Ammon's horn (tissue), 1 donor: ENCODE measurements at places on chromosomes 16 and 17.

- no peak for DNase-seq
Measured at GRCh38 chr17:45305530-45306087, 11.2 kb downstream of the MAP3K14 start.

GRCh38 chr16:28309811-28310311 is 17.5 kb downstream of the SBK1 start:
- no peak for DNase-seq

DNA sequence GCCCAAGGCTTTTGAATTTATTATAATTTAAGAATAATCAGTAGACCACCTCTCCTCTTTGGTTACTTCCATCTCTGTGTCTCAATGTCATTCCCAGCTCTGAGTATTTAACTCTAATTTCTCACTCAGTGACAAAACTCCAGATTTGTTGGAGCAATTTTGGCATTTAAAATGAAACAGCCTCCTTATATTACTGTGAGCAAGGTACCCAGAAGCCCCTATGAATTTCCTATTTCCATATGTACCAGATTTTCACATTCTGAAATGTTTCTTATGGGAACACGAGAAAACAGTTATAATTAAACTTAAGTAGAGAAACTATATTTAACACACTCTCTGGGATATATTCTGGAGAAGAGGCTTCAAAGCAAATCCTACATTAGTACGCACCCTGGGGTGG is 285.4 kb upstream of the CDH8 start:
- no peak for DNase-seq

- DNase-seq = no peak
Measured at GRCh38 chr17:14904386-14904785, 360.7 kb downstream of the PMP22 start.

- peak; percentile 78 for DNase-seq
Measured at GRCh38 chr17:76485569-76485968, 15.7 kb downstream of the RHBDF2 start.

GRCh38 chr16:11022002-11022401 is 77.6 kb downstream of the CLEC16A start:
- no peak for DNase-seq

DNA sequence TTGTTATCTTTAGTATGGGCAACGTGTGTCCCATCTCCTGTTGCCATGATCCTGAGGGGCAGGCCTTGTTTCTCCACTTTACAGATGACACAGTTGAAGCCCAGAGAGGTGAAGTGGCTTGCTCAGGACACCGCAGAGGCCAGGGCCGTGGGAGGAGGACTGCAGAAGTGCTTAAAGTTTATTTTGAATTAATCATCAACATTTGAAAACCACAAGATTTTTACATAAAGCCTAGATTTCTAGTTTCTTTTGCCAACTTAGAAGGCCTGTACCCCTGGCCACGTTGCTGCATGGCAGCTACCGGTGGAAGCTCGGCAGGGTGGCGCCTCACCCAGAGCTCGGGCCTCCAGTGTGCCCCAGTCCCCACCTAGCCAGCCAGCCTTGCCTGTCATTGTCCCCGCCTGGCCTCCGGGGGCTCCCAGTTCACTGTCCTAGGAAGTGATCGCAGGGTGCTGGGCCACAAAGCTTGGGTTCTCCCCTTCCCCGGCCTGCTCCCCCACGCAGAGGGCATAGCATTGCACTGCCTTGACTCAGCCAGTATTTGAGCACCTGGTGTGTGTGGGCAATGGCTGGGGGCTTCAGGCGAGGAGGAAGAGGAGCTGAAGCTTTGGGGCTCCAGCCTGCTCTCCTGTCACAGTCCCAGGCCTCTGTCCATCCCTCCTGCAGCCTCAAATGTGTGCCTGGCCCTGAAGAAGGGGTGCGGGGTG is 14.8 kb upstream of the ADCY7 start:
- DNase-seq = no peak

DNA sequence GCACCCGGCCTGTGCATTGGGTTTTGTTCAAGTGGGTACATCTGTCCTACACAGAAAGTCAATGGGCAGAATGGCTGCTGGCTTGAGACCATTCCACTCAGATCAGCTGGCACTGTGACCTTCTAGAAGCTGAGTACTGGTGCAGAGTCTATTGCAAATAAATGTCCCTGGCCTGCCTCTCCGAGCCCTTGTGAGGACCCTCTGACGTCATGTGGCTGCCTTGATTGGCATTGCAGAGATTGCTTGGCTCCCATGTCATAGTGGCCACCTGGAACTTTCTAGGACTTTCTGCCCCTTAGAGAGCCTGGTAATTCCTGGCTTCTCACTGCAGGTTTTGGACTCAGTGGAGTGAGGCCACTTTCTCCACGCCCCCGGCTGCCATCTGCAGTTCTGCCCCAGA is 211.3 kb downstream of the ENGASE start:
- DNase-seq = no peak

DNA sequence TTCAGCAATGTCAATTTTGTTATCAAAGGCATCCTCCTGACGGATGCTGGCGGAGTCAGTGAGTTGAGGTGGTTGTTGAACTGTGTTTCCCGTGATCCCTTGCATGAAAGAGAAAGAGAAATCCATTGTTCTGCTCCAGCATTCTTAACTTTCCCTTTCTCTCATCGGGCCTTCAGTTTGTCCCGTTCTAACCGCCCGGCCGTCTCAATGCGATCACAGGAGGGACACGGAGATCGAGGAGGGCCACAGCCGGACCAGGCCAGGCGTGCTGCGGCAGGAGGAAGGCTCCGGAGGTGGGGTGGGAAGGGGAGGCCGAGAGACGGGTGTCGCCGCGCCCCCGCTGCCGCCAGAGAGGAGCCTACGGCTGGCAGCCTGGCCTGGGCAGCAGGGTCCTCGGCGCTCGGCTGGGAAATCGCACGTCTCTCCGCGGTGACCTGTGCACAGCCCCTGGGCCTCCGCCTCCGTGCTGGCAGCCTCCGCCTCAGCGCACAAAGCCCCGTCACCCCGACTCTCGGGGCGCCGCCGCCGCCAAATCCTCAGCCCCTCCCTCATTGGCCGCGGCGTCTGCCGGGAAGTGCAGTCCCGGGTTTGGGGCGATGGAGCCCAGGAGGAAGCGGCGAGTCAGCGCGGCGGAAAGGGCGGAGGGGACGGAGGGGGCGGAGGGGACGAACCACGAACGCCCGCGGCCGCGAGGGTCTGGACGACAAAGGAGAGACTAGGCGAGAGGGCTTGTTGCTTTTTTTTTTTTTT is 38.1 kb downstream of the SOST start:
- peak; percentile 86 for DNase-seq

DNA sequence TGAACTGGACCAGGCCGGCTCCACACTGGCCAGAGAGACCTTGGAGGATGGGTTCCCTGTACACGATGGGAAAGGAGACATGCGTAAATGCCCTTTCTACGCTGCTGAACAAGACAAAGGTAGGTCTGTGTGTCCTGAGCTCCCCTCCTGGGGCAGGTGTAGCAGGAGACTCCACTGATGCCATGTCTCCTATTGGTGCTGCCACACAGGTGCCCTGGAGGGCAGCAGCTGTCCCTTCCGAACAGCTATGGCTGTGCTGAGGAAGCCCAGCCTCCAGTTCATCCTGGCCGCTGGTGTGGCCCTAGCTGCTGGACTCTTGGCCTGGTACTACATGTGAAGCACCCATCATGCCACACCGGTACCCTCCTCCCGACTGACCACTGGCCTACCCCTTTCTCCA is 29.2 kb downstream of the CDIP1 start:
- no peak for DNase-seq

GRCh38 chr17:238964-239259 is 57.5 kb upstream of the DOC2B start:
- DNase-seq = no peak

GRCh38 chr16:88575251-88575650 is 5.0 kb downstream of the ZC3H18 start:
- no peak for DNase-seq

DNA sequence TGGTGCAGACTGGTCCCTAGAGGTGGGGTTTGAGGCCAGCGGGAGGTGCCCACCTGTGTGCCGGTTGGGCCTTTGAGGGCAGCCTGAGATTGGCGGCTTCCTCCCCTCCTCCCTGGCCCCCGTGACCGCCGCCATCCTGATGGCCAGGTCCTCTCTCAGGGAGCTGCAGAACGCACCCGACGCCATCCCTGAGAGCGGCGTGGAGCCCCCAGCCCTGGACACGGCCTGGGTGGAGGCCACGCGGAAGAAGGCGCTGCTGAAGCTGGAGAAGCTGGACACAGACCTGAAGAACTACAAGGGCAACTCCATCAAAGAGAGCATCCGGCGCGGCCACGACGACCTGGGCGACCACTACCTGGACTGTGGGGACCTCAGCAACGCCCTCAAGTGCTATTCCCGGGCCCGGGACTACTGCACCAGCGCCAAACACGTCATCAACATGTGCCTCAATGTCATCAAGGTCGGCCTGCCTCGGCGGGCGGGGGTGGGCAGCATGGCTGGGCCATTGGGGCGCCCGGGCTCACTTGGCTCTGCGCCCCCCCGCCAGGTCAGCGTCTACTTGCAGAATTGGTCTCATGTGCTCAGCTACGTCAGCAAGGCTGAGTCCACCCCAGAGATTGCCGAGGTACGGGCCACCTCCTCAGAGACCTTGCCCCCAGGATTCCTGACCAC is 2.8 kb downstream of the GPS1 start:
- DNase-seq = no peak

DNA sequence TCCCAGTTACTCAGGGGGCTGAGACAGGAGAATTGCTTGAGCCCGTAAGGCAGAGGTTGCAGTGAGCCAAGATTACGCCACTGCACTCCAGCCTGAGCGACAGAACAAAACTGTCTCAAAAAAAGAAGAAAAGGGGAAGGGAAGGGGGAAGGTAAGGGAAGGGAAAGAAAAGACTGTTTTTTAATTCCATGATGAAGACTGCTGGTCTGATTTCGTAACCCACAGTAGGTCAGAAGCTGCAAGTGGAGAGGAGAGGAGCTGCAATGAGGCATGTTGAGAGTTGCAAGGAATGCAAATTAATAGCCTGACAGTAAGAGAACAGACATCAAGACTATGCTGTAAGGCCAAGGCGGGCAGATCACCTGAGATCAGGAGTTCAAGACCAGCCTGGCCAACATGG is 33.3 kb downstream of the HELZ start:
- DNase-seq = no peak

DNA sequence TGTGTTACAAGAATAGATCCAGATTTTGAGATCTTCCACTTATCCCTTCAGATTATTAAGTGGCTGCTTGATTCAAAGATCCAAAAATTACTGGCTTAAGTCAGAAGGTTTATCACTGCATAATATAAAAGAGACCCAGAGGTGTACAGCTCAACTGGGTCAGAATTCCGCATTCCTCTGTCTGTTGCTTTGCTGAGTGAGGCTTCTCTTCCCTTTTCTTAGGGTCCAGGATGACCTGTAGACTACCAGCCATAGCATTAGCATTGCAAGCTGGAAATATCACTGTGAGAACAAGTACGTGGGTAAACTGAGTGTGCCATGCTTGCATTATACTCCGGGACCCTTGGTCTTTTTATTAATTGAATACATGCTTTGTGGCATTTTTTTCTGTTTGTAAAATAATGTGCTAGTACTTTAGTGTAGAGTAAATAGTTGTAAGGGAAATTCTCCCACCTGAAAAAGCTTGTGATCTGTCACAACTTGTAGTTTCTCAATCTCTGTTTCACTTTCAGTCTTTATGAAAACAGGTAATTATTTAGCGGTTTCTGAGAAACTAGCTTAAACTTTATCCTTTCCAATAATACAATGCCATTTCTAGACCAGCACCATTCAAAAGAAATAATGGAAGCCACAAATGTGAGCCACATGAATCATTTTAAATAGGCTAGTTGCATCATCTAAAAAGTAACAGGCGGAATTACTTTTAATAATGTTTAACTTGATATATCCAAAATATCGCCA is 61.6 kb downstream of the TNRC6C start:
- no peak for DNase-seq

DNA sequence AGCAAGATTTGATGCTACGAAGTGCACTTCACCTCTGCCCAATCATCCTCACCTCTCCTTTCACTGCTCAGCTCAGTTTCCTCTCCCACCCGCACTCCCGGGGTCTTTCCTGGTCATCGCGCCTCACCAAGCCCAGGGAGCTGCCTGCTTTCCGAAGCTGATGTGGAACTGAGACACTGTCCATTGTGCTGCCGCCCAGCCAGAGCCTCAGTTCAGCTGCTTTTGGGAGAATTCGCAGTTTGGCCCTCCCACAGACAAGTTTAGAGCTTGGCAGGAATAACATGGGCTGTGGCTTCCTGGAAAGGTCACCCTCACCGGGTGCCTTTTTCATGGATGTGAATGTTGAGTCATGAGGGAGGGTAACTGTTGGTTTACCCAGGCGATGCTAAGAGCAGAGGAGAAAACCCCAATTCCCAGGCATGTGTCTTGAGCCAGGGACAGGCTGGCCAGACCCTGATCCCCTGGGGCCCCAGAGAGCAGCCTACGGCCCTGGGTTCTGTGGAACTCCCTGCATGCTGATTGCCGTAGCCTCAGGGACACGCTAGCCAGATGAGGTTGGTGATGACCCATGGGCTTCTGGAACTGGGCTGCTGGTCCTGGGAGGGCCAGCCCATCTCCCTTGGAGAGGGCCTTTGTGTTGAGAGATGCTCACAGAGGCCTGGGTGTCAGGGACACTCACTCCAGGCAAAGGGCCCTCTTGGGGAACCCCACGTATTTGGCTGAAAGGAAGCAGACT is 1687.5 kb downstream of the TP53TG3F start:
- DNase-seq = no peak

- no peak for DNase-seq
Measured at GRCh38 chr17:15943971-15944758, 765 bp upstream of the ADORA2B start.

- no peak for DNase-seq
Measured at GRCh38 chr16:88508868-88509748, 56.0 kb downstream of the ZFPM1 start.

DNA sequence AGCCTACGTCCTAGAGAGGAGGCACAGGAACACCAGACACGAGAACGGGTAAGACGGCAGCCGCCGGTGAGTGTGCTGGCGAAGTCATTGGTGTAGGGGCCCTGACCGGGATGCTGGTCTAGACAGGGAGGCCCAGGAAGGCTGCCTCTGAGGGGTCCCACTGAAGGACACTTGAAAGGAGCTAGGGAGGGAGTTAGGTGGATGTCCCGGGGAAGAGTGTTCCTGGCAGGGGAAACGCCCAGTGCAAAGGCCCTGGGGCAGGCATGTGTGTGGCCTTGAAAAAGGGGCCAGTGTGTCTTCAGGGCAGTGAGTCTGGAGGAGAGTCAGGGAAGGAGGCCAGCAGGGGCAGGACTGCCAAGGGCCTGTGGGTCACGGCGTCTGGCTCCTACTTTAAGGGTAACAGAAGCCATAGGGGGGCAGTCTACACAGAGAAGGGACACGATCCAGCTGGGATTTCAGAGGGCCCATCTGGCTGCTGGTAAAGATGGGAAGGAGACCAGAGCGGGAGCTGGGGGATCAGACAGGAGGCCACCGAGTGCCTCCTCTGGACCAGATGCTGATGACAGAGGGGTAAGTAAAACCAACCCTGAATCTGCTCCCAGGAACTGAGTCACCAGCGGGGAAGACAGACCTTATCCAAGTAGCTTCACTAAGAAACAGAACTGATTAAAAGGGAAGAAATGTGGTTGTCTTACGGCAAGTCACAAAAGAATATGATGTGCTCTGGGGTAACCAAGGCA is 115.9 kb downstream of the LITAF start:
- DNase-seq = no peak
